ENCODE measurements at places on chromosomes 2 and 18.

GRCh38 chr2:54610700-54611099, 112.8 kb upstream of the EML6 start:
- no peak overlapping the region for H3K27ac ChIP-seq
- DNase-seq: no peak
- peaks cover 5% of the 10 kb centered on the region for H3K36me3 ChIP-seq
- H3K27me3 ChIP-seq: peaks cover 3% of the 10 kb centered on the region

GRCh38 chr18:179499-179898, 21.1 kb downstream of the USP14 start:
- peaks cover 13% of the 10 kb centered on the region for H3K4me1 ChIP-seq
- H3K36me3 ChIP-seq: no peaks in the 10 kb centered on the region
- H3K27me3 ChIP-seq: no peaks in the 10 kb centered on the region
- no peak for DNase-seq
- H3K27ac ChIP-seq: no peak overlapping the region

DNA sequence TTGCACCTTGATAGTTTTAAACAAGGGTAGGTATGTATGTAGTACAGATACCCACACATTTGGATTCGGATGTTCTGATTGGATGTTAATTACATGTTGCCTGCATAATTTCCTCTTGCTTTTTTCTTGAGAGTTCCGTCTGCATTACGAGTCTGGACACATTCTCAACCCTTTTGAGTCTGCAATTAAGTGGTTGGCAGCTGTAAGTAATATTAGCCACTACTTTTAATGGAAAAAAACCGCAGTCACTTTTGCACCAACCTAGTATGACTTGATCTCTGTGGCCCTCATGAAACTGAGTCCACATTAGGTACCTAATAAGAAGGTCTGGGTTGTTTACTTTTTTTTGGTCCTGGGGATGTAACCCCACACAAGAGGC, 217.3 kb downstream of the VAPA start:
- no peak for DNase-seq
- no peak overlapping the region for H3K4me3 ChIP-seq
- no peaks in the 10 kb centered on the region for H3K36me3 ChIP-seq

DNA sequence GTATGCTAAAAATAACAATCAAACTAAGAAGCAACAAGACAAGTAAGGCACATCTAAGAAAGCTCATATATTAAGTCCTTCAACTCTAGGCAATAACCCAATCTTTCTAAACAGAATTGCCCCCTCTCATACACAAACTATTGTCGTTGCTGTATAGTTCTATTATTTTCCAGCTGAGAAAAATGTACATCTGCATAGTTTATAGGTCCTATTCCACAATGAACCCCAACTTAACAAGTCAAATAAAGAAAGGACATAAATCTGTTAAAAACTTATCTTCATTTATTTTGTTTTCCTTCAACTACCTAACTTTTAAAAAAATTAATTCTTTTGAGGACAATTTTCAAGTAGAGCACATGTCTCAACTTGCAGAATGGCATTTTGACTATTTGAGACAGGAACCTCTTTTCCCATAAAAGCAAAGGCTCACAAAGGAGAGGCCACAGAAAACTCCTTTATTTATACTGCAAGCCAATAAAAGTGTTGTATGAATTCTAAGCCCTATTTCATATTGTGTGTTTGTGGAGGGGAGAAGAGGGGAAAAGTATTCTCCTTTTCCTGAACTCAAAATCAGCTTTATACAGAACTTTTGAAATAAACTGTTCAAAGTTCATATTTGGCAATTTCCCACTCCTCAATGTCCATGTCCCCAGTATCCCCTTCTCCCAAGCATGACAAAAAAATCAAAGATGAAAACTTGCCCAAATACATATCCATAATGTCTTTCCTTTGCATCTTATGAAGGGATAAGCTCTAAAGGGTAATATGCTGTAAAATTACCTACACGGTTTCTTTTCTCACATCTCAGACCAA, 37.4 kb downstream of the RTN4 start:
- DNase-seq: no peak
- no peak overlapping the region for H3K27ac ChIP-seq
- peaks cover 44% of the 10 kb centered on the region for H3K4me1 ChIP-seq
- peaks cover 5% of the 10 kb centered on the region for H3K27me3 ChIP-seq
- H3K36me3 ChIP-seq: no peaks in the 10 kb centered on the region

GRCh38 chr2:127599211-127599610, 46.7 kb upstream of the GPR17 start:
- H3K27me3 ChIP-seq: peaks cover 2% of the 10 kb centered on the region
- no peak for DNase-seq
- no peaks in the 10 kb centered on the region for H3K4me1 ChIP-seq
- H3K36me3 ChIP-seq: peaks cover 15% of the 10 kb centered on the region
- H3K4me3 ChIP-seq: no peak overlapping the region
- H3K27ac ChIP-seq: no peak overlapping the region

- peaks cover 6% of the 10 kb centered on the region for H3K27me3 ChIP-seq
- no peak overlapping the region for H3K27ac ChIP-seq
- peaks cover 15% of the 10 kb centered on the region for H3K4me1 ChIP-seq
These were observed 110.7 kb upstream of the SMAD7 start for GRCh38 chr18:49061239-49061990.

DNA sequence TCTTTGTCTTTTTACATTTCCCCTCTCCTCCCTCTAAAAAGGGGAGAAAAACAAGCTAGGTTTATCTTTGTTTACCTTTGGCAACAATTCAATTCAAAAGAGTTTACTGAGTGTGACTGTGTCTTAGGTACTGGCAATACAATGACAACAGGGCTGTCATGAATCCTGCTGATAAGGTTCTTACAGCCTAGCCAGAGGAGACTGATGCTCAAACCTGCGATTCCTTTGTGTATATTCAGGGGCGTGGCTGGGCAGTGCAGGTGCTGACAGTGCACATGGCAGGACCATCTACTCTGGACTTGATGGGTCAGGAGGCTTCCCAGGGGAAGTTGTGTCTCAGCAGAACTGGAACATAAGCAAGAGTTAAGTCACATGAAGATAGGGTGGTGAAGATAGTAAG, 23.2 kb upstream of the TTN start:
- H3K27ac ChIP-seq: no peak overlapping the region
- peaks cover 10% of the 10 kb centered on the region for H3K4me1 ChIP-seq
- H3K27me3 ChIP-seq: peaks cover 2% of the 10 kb centered on the region
- DNase-seq: no peak
- H3K36me3 ChIP-seq: no peaks in the 10 kb centered on the region
